ENCODE measurements at places on chromosomes 4 and X.

GRCh38 chrX:149910178-149910695, 19.1 kb upstream of the HSFX4 start:
- no peak for DNase-seq

DNA sequence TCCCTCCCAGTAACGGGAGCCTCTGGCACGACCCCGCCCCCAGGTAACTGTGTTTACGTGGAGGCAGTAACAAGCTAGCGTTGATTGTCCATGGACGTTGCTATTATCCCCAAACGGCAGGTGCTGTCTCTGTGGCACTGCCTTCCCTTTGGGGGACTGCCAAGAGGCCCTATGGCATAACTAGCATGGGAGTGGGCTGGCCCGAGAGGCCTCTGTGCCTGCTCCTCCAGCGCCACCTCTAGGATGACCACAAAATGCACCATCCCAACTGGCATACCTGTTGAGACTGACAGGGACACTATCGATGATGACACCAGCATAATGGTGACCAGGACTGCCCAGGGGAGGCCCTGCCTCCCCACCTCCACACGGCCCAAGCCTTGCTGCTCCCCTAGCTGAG, 1.5 kb downstream of the SRPK3 start:
- DNase-seq = no peak

DNA sequence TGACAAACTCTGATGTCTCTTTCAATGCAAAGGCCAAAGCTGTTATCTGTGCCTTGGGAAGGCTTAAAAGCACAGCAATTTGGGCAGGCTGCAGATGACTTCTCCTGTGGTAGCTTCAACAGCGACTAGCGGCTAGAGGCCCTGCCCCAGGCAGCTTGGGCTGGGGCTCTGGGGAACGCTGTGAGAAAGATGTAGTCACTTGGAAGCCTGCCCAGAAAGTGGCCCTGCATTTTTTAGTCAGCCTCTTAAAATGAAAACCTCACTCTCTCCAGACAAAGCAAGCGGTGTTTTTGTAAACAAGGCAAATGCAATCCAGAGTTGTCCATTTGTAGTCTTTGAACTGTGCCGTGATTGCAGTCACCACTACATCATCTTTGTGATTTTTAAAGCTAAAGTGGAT, 27.5 kb downstream of the PCYT1B start:
- DNase-seq = peak; percentile 23

DNA sequence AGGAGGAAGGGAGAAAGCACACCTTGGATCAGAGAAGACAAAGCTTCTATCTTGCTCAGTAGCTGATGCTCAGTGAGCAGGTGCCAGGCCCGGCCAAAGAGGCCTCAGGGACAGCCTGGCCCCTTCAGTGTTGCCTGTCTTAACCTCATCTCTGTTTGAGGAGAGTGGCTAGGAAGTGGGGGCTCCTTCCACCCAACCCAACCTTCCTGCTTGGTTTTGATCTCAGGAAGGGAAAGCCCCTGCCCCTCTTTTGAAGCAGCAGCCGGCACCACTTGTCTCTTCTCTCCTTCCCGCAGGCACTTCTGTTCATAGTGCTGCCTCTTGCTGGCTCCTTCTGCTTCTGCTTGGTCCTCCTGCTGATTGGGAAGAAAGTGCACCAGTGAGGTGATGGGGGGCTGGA, 2.4 kb upstream of the AFF2 start:
- no peak for DNase-seq

DNA sequence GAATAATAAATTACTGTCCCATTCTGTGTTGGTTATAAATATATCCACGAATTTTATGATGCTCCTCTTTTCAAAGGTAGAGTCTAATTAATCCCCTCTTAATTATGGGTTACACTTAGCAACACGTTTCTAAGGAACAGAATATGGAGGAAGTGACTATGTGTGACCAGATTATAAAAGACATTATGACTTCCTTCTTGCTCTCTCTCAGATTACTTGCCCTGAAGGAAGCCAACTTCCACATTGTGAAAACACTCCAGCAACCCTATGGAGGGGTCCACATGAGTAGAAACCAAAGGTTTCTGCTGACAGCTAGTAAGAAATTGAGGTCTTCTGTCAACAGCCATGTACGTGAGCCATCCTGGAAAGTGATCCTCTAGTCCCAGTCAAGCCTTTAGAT, 59.3 kb downstream of the WDFY3 start:
- DNase-seq = no peak

GRCh38 chr4:140252742-140253555, 99.0 kb upstream of the MAML3 start:
- peak; percentile 51 for DNase-seq

GRCh38 chr4:118935819-118936218, 47.2 kb downstream of the SYNPO2 start:
- no peak for DNase-seq

DNA sequence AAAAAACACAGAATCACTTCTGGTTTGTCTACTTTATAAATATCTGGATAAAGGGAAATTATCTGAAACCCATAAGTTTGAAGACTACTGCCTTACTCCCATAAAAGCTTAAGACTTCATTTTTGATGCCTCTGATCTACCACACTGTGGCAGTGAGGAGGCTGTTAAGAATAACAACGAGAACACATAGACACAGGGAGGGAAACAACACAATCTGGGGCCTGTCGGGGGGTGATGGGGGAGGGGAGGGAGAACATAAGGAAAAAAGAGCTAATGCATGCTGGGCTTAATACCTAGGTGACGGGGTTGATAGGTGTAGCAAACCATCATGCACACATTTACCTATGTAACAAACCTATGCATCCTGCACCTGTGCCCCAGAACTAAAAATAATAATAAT, 573.7 kb downstream of the GBA3 start:
- no peak for DNase-seq

DNA sequence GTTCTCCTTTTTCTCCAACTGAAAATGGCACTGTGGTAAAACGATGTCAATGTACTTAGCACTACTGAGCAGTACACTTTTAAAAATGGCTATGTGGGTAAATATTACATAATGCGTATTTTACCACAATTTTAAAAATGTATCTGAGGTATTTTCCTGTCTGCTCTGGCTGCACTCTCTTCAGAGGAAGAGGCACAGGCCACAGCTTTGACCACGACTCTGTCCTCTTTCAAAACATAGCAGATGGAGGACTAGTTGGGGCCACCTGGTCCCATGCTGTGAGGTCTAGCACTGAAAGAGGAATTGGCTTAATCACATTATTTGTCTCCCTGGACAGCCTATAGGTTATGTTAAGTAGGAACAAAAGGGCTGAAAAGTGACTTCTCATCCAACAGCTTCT, 5.2 kb downstream of the KCNE5 start:
- DNase-seq = no peak

- DNase-seq = no peak
Observed at GRCh38 chr4:84279678-84280077, 219.4 kb downstream of the NKX6-1 start.

- no peak for DNase-seq
Observed at GRCh38 chr4:121675715-121676114, 21.1 kb downstream of the ANXA5 start.

- DNase-seq = peak; percentile 26
Observed at GRCh38 chrX:56726605-56727004, 2.4 kb upstream of the NBDY start.

DNA sequence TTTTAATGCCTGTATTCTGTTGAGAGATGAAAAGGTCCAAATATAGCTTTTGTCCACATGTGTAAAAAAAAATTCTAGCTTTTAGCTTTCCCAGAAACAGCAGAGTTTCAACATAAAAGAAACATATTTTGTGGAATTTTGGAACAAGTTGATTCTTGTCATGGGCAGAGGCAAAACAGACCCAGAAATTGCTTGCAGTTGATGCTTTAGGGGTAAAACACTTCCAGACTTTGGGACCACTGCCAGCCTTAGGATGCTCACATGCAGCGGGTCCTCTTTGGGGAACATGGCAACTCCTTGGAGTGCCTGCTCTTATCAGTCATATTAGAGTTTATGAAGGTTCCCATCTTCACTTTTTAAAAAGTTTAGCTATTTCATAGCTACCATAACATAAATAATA, 30.4 kb downstream of the DCLK2 start:
- no peak for DNase-seq

DNA sequence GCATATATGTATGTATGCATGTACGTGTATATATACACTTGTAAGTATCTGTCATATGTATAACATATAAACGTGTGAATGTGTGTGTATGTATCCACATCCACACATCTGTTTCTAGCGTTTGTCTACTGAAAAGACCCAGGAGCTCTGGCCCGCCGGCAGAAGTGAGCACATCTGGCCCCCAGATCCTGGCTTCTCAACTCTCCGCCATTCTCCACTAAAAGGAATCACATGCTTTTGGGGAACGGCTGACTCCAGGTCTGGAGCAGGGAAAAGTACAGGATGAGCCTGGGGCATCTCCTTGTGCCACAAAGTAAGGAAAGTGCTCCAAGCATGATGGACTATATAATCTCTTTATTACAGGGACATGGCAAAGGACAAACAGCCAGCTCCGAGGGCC, 143.7 kb downstream of the AFAP1 start:
- no peak for DNase-seq

- DNase-seq = no peak
Observed at GRCh38 chr4:16056681-16057385, 27.0 kb downstream of the PROM1 start.

DNA sequence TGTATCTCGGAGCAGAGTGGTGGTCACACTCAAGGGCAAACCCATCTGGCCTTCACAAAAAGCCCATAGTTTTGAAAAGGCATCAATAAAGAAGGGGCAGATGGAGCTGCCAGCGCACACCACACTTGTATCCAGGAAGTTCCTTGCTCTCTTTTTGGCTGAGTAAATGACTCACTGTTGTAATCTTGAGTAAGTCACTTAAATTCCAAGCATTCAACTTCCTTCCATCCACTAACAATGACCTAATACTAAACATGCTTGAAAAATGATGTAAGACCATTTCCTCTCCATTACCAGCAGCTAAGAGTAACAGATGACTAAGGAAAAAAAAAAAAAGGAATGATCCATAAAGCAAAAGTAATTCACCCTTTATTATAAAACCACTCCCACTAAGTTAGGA, 32.4 kb upstream of the MYOZ2 start:
- DNase-seq = no peak

DNA sequence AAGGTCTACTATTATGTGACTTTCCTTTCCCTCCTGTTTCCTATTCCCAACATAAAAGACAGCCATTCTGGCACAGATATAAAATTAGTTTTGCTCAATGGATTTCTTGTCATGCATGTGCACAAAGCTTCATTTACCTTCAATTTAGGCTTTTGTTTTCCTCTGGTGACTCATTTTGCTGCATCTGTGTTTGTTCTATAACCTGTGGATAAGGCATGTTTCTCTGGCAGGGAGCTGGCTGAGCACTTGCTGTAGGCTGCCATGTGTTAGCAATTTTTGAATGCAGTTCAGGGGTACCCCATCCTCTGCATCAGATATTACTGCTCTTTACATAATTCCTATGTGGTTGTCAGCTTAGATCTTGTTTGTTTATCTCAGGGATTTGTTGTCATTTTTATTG, 202.8 kb upstream of the GRID2 start:
- no peak for DNase-seq

DNA sequence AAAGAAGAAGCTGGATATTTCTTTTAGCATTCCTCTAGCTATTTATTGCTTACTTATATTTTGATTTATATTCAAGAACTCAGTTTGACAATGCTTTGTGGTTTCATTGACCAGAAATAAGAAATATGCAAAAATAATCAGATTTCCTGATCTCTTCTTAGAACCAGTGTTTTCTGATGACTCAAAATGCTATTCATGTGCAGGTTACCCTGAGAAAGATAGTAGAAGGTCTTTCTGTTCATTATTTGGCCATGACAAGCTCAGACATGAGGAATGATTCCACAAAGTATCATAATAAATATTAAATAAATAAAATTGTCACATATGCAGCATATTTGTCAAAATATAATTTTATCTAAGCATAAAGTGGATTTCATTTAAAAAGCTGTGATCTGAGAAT, 24.1 kb downstream of the ADH7 start:
- no peak for DNase-seq

DNA sequence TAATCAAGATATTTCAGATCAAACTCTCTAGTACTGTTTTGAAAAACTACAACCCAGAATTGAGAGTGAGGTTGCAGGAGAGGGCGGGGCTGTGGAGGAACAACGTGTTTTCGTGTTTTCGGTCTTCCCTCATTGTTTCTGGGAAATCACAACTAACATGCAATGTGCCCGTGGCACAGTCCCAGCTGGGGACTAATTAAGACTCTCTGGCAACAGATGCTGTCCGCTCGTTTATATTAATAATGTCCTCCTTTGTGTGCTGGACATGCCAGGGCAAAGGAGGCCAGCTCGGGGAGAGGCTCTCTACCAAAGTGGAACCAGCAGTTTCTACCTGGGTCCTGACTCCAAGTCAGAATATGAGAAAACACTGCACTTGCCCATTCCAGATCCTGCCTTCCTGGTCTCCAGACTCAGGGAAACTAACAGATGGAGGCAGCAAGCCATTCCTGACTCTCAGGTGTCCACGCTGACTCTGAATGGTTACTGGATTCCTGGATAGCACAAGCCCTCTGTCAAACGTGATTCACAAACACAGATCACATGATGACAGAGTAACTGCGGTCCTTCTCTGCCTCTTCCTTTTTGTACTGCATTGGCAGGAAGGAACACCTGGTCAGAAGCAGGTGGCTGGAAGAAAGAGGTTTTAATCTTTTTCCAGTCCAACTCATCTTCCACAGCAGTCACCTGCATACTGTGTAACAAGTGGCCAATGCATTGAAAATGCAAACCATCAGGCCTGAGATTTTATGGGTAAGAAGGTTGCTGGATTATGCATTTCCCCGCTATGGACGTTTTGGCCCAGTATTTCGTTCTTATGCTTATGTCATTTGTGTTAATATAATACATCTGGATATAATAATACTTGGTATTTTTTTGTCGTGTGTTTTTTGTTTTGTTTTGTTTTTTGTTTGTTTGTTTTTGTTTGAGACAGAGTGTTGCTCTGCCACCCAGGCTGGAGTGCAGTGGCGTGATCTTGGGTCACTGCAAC, 65.0 kb downstream of the COQ2 start:
- no peak for DNase-seq

- no peak for DNase-seq
Observed at GRCh38 chr4:74418063-74418670, 26.8 kb upstream of the AREG start.

DNA sequence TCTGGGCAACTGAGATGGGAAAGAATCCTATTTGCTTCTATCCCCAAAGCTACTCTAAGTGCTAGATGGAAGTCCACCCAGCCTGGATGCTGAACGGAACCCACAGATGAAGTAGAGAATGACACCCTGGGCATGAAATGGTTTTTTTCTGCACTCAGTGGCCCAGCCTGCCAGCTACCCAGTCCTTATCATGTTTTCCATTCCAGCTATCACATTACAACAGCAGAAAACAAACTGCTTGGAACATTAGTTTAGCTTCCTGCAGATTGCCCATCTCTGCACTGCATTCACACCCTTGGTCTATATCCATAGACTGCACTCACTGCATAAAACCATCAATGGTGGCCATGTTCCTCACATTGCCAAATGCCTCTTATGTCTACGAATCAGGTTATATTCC, 79.1 kb downstream of the NYX start:
- no peak for DNase-seq

DNA sequence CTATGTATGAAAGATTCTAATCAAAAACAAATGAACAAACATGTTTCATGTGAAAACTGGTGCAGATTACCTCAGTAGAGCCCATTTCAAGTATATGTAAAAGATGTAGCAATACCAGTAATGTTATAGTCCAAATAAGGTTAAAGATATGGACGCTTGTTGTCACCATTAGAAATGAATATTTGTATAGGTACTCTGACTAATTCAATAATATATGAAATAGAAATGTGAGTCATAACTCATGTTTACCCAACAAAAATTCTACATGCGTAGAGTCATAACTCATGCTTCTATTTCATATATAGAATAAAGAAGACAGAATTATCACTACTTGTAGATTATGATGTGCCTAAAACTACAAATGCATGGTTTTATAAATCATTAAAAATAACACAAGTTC, 739.1 kb upstream of the DIAPH2 start:
- DNase-seq = no peak

All from hematopoietic multipotent progenitor cell treated with erythropoietin and hydrocortisone succinate and interleukin-3 and kit ligand, for 15 days (in vitro differentiated cells).